ENCODE measurements at places on chromosomes 3 and 15.

- no peaks in the 10 kb centered on the region for H3K27me3 ChIP-seq
- no peaks in the 10 kb centered on the region for H3K36me3 ChIP-seq
- H3K4me1 ChIP-seq, result no peaks in the 10 kb centered on the region
- no peak overlapping the region for H3K4me3 ChIP-seq
These were observed 8.3 kb downstream of the POU1F1 start for GRCh38 chr3:87267953-87268645.

DNA sequence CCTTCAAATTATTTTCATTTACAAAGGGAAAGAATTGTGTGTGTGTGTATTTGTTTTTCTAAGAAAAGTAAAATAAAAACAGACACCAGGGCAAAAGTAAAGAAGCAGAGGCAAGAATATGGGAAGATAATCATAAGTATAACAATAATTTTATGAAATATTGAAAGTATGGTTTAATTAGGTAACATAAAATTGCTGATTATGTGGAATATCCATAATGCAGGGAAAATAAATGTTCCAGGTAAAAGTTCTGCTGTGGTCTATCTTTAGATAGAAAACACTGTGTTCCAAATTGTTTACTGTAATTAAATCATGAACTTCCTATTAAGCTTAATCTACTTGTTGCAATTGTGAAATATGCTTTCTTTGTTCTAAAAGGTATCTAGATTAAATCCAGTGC, 25.7 kb upstream of the KCNMB2 start:
- no peak overlapping the region for H3K4me3 ChIP-seq
- DNase-seq, result no peak
- H3K4me1 ChIP-seq, result no peaks in the 10 kb centered on the region
- H3K27ac ChIP-seq, result no peak overlapping the region
- H3K27me3 ChIP-seq, result no peaks in the 10 kb centered on the region

DNA sequence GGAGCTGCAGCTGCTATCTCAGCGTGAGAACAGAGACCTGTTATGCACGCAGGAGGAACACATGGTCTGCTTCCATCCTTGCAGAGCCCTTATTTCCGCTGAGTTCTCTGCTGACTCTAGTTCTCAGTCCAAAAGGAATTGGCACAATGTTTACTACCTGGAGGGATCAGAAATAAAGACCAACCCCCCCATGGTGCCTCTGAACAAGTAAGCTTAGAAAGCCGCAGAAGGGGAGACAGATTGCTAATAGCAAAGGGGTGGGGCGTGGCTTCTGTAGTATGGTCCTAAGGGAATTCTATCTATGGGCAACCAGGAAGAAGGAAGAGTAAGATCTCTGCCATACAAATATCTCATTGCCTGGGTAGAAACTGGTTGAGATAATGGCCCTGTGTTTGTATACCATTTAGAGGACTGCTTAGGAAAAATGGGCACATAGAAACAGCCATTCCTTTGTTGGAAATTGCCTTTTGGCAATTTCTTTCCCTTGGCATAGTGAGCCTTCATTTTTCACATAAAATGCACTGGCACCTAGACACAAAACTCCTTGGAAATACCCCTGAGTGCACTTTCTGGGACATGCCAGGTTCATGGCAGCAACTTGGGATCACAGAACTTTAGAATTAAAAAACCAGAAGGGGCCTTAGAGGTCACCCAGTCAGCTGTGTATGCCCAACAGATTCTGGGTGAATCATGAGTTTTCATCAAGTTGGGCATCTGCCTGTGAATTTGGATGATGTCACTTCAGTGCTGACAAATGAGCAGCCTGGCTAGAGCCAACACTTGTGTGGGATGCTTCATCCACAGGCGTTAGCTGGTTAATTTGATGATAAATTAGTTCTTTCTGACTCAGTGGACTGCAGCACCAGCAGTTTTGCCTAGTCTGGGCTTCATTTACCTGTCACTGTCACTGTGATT, 57.4 kb upstream of the STXBP5L start:
- no peaks in the 10 kb centered on the region for H3K27me3 ChIP-seq
- DNase-seq, result no peak
- H3K36me3 ChIP-seq, result no peaks in the 10 kb centered on the region
- H3K4me1 ChIP-seq, result no peaks in the 10 kb centered on the region
- no peak overlapping the region for H3K27ac ChIP-seq

DNA sequence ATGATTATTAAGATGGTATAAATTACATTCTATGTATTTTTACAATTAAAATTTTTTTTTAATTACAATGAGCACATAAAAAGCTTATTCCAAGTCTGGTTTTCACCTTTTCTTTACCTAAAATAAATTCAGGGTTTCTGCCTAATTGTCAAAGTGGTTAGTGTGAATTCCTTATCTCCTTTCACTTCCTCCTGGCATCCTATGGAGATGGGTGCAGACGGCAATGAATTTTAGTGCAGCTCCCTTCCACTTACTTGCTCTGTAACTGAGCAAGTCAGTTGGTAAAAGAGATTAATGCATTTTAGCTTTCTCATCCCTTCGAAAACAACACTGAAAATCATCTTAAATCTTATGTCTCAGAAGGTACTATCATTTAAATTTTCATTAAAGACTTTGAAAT, 13.1 kb downstream of the HDGFL3 start:
- no peak overlapping the region for H3K27ac ChIP-seq
- H3K36me3 ChIP-seq, result no peaks in the 10 kb centered on the region
- H3K4me1 ChIP-seq, result no peaks in the 10 kb centered on the region
- H3K27me3 ChIP-seq, result no peaks in the 10 kb centered on the region
- no peak overlapping the region for H3K4me3 ChIP-seq
- DNase-seq, result no peak

GRCh38 chr3:170532573-170532972, 53.3 kb downstream of the SLC7A14 start:
- H3K4me1 ChIP-seq, result no peaks in the 10 kb centered on the region
- no peaks in the 10 kb centered on the region for H3K36me3 ChIP-seq
- H3K4me3 ChIP-seq, result no peak overlapping the region

DNA sequence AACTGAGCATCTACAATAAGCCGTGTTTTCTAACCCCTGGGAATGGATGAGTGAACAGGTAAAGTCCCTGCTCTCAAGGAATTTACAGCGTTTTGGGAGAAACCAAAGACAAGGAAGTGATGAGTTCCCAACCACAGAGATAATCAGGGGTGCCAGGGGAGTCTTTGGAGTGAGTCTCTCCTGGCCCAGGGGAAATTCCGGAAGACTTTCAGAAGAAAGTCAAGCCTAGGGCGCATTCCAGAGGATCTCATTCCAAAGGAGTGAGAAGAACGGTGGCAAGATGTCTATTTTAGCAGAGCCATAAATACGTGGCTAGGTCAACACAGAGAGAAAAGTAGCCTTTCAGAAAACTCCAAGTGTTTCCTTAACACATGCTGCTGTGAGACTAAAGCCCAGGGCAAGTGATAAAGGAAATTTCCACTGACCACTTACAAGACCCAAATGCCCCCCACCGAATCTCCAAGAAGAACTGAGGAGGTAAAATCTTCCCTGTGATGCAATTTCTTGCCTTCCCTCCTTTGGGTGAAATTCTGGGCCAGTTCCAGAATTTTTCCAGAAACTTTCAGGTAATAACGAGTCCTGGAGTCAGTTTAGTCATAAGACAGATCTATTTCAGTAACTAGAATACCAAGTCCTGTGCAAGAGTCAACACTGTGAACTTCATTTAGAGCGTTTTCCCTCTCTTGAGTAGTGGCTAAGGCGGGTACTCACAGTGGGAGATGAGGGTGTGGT, 437.4 kb downstream of the NR2F2 start:
- no peaks in the 10 kb centered on the region for H3K36me3 ChIP-seq
- no peaks in the 10 kb centered on the region for H3K4me1 ChIP-seq
- no peak for DNase-seq
- H3K27ac ChIP-seq, result no peak overlapping the region

DNA sequence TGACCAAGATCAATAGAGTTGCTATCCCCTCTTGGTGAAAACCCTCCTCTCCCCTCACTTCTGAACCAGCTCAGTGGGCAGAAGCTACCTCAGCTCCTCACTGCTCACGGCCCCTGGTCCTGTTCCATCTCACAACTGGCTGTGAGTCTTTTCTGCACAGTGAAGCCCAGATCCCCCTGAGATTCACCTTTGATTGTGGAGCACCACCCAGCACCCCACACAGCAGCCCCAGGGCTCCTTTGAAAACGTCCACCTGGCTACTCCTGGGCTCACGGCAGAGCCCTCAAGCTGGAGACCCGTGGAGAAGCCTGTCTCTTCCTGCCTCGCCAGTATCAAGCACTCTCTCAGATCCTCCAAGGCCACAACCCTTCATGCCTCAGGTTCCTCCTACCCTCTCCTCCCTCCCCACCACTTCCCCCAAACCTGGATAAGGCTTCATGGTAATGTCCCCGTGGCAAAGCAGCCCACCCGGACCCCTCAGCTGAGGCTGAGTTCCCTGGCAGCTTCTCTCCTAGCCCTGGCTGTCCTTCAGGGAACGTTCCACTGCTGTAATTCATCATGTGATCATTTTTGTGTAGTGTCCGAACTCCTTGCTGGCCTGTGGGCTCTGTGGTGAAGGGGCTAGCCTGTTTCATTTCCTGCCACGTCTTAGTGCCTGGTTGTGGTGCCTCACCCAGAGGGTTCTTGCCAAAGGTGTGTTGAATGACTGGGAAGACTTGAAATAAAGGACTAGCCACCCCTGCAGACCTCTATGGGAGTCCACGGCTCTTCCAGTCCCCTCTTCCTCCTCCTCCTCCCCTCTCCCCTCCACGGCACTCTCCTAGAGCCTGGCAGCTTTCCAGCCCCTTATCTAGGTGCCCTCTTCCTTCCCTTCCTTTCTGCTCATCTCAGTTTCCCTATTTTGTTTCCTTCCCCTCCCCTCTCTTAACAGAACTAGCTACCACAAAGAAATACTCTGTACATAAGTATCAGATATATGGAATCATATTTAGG, 44.5 kb downstream of the KY start:
- no peaks in the 10 kb centered on the region for H3K27me3 ChIP-seq
- H3K4me1 ChIP-seq, result no peaks in the 10 kb centered on the region
- no peaks in the 10 kb centered on the region for H3K36me3 ChIP-seq
- no peak for DNase-seq
- no peak overlapping the region for H3K27ac ChIP-seq
- no peak overlapping the region for H3K4me3 ChIP-seq

DNA sequence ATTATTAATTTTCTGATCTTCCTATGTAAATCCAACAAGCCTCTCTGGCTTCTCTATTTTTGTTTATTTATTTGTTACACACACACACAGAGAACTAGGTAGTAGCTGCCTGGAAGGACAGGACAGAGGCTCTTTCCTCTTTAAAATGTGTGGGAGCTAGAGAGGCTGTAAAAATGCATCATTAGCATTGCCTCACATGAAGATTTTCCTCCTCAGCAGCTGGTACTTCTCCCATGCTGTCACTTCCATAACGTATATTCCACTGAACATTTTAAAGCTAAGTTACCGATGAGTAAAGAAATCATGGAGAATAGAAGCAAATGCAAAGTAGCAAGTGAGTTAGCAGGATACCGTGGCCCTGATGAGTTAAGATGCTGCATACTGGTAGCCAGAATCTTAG, 63.9 kb downstream of the IMPG2 start:
- H3K27me3 ChIP-seq, result no peaks in the 10 kb centered on the region
- H3K36me3 ChIP-seq, result no peaks in the 10 kb centered on the region
- H3K4me1 ChIP-seq, result no peaks in the 10 kb centered on the region
- no peak overlapping the region for H3K27ac ChIP-seq

GRCh38 chr15:81166636-81167305, 29.9 kb upstream of the IL16 start:
- no peaks in the 10 kb centered on the region for H3K27me3 ChIP-seq
- peaks cover 4% of the 10 kb centered on the region for H3K4me1 ChIP-seq
- DNase-seq, result no peak

DNA sequence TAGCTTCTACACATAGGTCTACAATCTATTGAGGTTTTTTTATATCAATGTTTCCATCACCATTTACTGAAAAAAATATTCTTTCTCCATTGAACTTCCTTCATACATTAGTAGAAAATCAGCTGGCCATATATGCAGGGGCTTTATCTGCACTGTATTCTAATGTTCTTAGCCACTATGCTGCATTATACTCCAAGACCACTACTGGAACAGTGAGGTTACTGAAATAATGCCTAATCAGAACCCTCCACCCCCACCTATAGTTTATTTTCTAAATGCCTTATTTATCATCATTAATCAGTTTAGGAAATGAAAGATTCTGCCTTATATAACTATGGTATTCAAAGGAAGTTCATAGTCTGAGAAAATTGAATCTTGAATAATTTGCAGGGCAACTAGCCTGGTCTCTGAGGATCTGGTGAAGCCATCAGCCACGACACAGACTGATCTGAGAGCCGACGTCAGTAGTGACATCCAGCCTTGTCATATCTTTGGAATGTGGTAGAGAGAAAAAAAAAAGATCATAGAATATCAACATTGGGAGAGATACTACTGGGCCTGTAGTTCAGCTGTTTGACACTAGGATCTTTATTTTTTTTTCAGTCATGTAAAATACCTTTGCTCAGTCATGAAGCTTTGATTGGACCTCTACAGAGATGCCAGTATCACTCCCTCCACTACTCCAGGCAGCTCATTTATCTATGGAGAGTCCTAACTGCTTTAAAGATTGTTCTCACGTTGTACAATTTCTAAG, 66.6 kb downstream of the P3H2 start:
- no peak overlapping the region for H3K4me3 ChIP-seq
- H3K36me3 ChIP-seq, result no peaks in the 10 kb centered on the region
- no peak overlapping the region for H3K27ac ChIP-seq
- DNase-seq, result no peak
- no peaks in the 10 kb centered on the region for H3K27me3 ChIP-seq
- H3K4me1 ChIP-seq, result no peaks in the 10 kb centered on the region

GRCh38 chr3:133448478-133449122, 48.7 kb downstream of the BFSP2 start:
- H3K27ac ChIP-seq, result no peak overlapping the region
- DNase-seq, result no peak
- H3K4me3 ChIP-seq, result no peak overlapping the region

DNA sequence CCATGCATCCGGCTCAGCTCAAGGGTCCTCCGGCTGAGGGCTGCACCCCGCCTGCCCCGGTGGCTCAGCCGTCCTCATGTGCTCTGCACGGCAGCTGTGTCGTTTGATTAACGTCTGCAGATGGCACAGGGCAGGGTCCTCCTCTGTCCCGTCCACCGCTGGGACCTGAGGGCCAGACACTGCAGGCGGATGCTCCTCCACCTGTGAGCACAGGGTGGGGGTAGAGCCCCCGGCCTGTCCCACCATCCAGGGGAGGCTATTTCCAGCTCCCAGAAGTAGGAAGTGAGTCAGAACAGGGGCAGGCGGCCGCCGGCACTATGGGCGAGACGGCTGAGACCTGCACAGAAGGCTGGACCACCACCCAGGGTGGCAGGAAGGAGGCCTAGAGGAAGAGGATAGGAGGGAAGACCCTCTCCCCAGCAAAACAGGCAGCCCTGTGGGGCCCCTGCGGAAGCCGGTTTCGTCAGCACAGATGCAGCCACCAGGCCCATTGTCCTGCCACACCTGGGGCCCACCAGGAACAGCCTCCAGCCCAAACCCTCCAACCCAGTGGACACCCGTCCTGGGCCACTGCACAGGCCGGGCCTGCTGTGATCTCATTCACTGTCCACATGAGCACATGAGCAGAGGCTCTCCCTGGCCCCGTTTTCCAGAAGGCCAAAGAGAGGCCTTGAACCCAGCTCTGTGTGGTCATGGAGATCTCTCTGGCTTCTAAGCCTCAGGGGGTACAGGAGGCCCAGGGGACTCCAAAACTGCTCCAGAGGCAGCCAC, 12.6 kb upstream of the PLXND1 start:
- H3K4me1 ChIP-seq, result peaks cover 6% of the 10 kb centered on the region
- no peaks in the 10 kb centered on the region for H3K27me3 ChIP-seq
- H3K27ac ChIP-seq, result no peak overlapping the region
- no peaks in the 10 kb centered on the region for H3K36me3 ChIP-seq
- DNase-seq, result no peak

All from effector memory CD4-positive, alpha-beta T cell (primary cell).